ENCODE measurements at places on chromosomes 3 and 15.

- no peak for DNase-seq
Measured at GRCh38 chr3:119304201-119304713, 10.1 kb downstream of the ARHGAP31 start.

- DNase-seq = no peak
Measured at GRCh38 chr3:125148836-125149235, 63.7 kb downstream of the SLC12A8 start.

GRCh38 chr3:56800832-56801661 lies 702 bp downstream of the ARHGEF3 start:
- DNase-seq = no peak

DNA sequence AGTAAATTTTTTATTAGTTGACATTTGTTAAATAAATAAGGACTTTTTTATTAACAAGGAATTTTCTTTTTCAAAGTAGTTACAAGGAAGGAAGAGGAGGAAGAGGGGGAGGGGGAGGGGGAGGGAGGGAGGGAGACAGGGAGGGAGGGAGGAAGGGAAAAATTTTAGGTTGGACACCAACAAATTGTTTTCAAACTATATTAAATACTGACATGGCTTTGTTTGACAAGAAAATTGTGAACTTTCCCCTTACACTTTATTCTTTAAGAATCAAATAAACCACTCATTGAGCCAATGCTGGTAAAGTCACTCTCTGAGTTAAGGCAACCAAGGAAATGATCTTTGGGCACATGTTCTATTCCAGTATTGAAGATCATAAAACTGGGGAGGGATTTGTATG lies 115.7 kb upstream of the PPP2R3A start:
- DNase-seq = no peak

DNA sequence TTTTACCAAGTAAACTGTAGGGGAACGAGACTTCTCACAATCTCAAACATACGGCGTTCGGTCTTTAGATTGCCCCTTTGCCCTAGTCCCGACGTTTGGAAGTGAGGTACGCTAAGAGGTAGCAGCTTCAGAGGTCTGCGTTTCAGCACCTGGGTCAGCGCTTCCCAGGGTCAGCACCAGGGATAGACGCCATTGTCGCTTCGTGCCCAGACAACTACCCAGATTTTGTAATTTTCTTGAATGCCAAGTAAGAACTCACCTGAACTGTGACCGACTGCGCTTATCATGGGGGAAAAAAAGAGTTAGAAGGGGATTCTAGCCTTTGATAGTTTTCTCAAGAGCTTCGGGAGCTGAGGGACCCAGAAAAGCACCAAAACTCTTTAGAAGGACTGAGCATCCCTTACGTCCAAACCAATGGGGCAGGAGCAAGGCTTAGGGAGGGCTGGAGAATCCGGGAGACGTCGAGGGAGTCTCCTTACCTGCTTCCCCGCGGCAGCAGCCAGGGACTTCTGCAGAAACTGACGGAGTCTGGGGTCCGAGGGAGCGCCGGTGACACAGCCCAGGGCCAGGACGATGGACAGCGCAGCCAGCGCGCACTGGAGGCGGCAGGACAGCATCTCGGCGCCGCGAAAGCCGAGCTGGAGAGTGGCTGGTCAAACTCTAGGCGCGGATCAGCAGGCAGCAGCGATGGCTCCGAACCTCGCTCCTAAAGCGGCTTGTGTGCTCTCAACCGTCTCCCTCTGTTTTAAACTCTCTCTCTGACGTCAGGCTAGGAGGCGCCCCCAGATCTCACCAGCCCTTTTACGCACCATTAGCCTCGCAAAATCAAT lies at the start of gene SST:
TSS of gene SST (minus strand) at position 720 of the 830 bp plus-strand sequence. CDS start at position 617, 103 bp downstream.
- no peak for DNase-seq

- DNase-seq = no peak
Measured at GRCh38 chr3:50212502-50212901, 7.4 kb downstream of the SLC38A3 start.

DNA sequence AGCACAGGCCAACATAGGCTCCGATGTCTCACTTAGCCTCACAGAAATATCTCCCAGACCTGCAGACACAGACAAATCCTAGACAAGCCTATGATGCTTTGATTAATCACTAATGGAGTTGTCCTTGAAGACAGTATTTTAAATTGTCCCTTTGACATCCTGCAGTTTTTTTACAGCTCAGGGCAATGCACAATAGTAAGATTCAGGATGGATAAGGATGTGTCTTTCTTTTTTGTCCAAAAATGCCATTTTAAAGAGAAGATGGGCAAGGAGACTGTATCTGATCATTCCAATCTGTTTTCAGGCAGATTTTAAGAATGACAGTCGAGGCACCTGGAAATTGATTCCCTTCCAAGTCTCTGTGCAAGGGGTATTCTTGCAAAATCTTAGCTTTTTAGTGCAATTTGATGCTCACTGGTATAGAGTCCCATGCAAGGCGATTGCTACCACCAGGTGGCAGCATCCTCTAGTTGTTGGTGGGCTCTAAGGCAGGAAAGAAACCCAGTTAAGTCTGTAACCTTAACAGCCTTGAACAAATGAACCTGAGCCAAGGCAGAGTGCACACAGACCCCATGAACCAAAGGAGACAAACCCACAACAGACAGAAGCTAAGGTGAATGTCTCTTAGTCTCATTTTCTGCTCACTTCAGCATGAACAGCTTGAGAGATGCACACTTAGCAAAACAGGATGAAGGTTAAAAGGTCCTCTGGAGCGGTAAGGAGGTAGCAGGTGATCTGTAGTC lies 51.2 kb upstream of the MINAR1 start:
- peak; percentile 68 for DNase-seq

GRCh38 chr15:74301583-74302361 lies 65.6 kb downstream of the CCDC33 start:
- no peak for DNase-seq

- DNase-seq = no peak
Measured at GRCh38 chr3:41234823-41235721, 35.8 kb downstream of the CTNNB1 start.

GRCh38 chr3:37309921-37310665 lies 135.7 kb upstream of the LRRFIP2 start:
- DNase-seq = no peak

- no peak for DNase-seq
Measured at GRCh38 chr3:54211097-54211496, 88.7 kb downstream of the CACNA2D3 start.

DNA sequence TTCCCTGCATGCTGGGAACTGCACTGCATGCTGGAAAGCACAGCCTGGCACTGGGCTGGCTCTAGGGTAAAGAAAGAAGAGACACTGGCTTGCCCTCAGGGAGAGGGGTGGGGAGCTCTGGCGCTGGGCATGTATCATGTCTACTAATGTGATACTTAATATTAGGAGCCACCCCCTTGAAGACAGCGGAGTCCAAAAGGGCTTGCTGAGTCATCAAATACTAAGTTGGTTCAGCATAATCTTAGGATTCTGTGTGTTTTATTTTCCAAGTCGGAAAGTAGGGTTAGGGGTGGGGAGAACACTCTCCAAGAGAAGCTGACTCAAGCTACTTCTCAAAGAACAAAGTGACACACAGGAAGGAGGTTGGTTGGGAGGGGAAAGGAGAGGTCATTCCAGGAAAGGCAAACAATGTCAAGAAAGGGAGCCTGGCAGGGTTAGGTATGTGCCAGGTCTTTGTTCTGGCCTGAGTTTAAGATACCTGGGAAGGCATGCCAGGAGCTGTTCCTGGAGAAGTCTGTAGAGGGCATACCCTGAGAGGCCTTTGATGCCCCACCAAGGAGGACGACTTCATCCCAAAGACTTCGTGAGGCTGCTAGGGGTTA lies 237.8 kb upstream of the NR2E3 start:
- no peak for DNase-seq

DNA sequence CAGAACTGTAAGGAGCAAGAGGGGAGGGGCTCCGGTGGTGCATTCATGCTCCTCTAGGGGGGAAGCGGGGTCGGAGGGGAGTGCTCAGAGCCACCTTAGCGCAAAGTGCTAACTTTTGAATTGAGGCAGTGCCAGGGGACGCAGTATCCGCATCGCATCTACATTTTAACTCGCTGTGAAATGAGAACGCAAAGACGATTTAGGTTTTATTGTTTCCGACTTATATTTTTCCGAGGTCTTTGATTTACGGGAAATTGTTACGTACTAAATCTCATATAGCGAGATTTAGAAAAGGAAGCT lies 212 bp downstream of the TCAIM start:
- DNase-seq = no peak

DNA sequence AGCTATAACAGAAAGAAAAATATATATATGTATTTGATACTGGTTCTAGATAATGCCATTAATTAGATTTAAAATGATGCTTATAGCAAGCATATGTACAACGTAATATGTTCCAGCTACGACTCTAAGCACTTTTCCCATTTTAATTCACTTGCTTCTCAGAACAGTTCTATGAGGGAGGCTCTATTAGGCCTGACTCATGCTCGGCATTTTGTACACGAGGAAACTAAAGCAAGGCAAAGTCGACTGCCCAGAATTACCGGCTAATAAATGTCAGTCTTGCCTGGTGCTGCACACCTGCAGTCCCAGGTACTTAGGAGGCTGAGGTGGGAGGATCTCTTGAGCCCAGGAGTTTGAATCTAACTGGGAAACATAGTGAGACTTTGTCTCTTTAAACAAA lies 106.0 kb downstream of the PTPRG start:
- no peak for DNase-seq

GRCh38 chr3:65303431-65303830 lies 615.6 kb upstream of the ADAMTS9 start:
- no peak for DNase-seq

- DNase-seq = no peak
Measured at GRCh38 chr3:129504471-129505100, 23.9 kb upstream of the RHO start.

- DNase-seq = no peak
Measured at GRCh38 chr15:52626671-52627369, 52.4 kb downstream of the ATOSA start.

GRCh38 chr3:69925506-69925905 lies 74.0 kb upstream of the SAMMSON start:
- no peak for DNase-seq

DNA sequence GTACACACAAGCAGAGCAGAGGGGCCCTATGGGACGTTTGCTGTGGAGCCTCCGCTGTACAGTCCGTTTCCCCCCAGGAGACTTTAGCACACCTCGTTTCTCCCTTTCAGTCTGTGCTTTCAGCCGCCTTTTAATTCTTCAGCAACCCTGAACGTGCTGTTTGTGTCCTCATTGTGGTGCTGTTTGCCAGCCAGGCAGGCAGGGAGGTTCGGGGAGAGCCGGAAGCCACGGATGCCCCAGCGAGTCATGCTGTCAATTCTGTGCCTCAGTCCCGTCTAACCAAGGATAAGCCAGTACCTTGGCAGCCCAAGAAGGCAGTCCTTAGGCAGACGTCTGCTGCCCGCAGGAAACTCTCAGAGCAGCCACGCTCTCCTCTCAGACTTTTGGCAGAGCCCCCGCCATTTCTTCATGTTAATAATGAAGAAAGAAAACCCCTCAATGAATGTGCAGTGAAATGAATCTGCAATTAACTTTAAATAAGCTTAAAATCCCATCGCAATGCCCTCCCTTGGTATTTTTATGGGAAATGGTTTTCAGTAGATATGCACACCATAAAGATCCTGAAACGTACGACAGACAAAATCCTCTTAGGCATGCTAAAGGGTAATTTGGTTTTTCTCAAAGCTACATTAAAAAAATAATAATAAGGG lies 158.6 kb downstream of the UACA start:
- no peak for DNase-seq

GRCh38 chr15:24856397-24857390 lies 98.1 kb upstream of the SNRPN start:
- DNase-seq = no peak

Data from stimulated activated CD8-positive, alpha-beta memory T cell treated with anti-CD3 and anti-CD28 coated beads, Interleukin-4, amount 100 ng/mL, for 24 hours (primary cell).